ENCODE measurements at places on chromosomes 2 and 18.

- DNase-seq, result no peak
These were observed 318.7 kb downstream of the CLIP4 start for GRCh38 chr2:29433920-29434319.

GRCh38 chr2:240586919-240587800 is 626 bp downstream of the CAPN10 start:
- DNase-seq, result peak; percentile 59

- DNase-seq, result no peak
These were observed 288.8 kb upstream of the CELF4 start for GRCh38 chr18:37854396-37854795.

GRCh38 chr18:51621113-51621863 is 423.8 kb upstream of the MEX3C start:
- DNase-seq, result peak; percentile 49

DNA sequence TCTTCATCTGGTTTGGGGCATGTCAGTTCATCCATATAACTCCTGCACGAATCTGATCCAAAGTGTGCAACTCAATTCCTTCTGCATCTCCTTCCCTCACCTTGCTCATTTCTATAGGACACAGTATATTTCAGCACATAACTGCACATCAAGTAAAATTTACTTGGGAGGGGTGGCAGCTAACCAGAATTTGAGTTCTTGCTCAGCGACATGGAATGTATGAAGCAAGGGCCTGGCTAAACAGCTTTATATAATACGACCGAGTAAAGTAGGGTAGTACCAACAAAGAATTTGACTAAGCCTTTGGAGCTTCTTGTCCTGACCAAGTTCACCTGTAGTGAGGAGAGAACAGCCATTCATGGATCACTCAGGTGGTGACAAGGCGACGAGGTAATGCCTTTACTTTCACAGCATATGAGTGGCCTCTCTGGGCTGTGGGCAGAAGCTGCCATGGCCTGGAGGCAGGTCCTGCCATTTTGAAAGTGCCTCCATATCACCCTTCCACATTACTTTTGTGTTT is 570.2 kb upstream of the TNP1 start:
- DNase-seq, result no peak

- no peak for DNase-seq
These were observed 655 bp downstream of the RND3 start for GRCh38 chr2:150486539-150487484.

DNA sequence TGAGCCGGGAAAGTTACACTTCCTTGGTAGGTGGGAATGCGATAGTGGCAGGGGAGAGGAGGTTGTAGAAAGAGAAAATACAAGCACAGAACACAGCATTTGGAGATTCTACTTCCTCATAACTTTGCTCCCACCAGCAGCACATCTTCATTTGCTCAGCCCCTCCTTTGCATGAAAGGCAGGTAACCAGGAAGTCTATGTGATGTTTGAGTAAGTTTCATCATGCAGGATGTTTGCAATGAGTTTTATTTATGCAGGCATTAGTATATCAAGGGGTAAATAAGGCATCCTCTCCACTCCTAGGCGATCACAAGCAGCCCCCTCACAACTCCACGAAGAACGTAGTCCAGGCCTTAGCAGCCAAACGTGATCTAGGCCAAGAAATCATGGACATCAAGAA is 5.0 kb downstream of the RNF152 start:
- DNase-seq, result no peak

DNA sequence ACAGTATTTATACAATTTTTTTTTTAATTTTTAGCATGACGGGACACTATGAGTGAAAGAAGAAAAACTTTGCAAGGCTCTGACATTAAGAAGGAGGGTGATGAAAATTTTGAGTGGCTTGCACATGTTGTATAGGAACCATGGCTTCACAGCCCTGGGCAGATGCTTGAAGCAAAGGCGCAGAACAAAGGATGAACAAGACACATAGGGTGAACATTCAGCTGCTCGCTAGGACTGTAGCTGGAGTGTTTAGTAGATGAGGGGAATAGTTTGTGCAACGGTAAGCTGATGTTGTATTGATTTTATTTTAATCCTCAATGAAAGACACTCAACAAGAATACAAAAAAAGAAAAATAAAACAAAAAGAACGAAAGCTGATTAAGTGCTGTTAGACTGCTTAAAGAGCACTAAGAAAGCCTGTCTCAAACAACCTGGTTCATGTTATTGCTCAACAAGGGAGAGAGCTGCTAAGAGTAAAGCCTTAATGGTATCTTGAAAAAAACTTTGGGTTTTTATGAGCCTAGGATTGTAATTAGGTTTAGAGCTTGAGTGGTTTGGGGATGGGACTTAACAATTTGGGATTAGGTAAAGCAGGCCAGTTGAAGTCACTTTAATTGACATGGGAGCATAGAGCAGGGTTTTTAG is 41.2 kb upstream of the GCFC2 start:
- DNase-seq, result no peak

- peak; percentile 62 for DNase-seq
These were observed 910 bp downstream of the SRSF7 start for GRCh38 chr2:38750011-38750890.

DNA sequence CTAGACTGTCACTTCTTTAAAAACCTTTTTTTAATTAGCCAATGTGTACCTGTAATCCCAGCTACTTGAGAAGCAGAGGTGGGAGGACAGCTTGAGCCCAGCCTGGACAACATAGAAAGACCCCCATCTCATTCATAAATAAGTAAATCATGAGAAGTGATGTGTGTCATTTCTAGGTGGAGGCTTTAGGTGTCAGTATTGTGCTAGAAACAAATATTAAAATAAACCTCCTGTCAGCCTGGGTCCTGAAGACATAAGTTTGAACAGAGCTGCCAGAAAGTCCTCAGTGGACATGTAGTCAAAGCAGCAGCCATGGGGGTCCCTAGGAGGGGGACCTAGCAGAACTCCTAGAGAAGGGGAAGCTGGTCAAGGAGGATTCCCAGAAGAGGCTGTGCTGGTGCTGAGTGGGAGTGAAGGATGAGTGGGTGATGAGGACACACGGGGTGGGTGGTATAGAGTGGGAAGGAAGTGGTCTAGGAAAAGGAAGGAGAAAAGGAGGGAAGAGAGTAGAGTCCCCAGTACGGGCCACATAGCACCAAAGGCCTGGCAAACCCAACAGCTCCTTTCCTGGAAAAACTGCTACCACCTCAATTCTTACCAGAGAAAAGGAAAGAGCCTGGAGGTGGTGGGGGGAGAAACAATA is 316.6 kb upstream of the NCKAP5 start:
- DNase-seq, result no peak

- DNase-seq, result no peak
These were observed 14.0 kb upstream of the BMP10 start for GRCh38 chr2:68885074-68885810.

DNA sequence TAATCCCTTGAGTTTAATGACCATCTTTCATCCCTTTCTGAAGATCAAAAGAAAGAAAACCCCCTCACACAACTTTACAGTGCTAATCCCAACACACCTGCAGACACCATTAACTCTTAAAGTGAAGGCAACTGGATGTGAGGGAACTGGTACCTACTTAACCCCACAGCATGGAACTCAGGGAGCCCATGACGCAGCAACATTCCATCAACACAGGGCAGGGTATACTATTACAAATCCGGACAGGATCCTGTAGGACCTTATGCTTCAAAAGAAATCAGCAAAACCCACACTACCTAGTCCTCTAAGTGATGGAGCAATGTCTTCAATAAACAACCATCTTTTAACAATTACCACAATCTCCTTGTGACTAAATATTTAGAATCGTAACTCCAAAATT is 78.6 kb downstream of the FARSB start:
- no peak for DNase-seq

- DNase-seq, result no peak
These were observed 888.6 kb upstream of the NRXN1 start for GRCh38 chr2:51920509-51920908.

DNA sequence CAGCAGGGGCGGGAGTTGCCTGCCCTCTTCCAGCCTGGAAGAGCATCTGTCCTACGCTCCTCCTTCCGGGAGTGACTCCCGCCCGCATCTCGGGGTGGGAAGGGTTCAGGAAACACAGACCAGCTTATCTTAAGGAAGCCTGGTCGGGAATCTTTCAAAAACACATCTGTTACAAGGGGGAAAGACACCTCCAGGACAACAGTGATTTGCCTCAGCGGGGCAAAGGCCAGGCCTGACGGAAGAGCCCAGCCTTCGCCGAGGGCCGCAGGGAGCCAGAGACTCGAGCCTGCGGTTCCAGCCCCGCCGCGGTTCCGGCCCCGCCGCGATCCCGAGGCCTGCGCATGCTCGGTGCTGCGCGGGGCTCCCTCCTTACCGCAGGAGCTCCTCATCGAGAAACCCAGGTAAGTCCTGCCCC is 38.1 kb upstream of the TGIF1 start:
- peak; percentile 37 for DNase-seq

GRCh38 chr2:147595200-147595599 is 249.6 kb upstream of the ACVR2A start:
- no peak for DNase-seq

GRCh38 chr2:237291138-237291792 is 122.7 kb downstream of the COL6A3 start:
- DNase-seq, result peak; percentile 33

Data from stimulated activated naive CD8-positive, alpha-beta T cell treated with anti-CD3 and anti-CD28 coated beads, Interleukin-15, Interleukin-2, amounts not matched to agents 100 U/mL and 50 U/mL, for 24 hours (primary cell).